Glomerular endothelial cell (primary cell): ENCODE measurements at places on chromosomes 2 and 18. TPM values are rescaled to one million over a fixed set of nuclear protein-coding genes. Genes with fewer than 3 reads are reported as not detected.

The ALPI gene
- not detected in 2 replicates for total RNA-seq

The ARL6IP6 gene
- total RNA-seq = 26.0 and 29.2 TPM in 2 replicates

The DES gene
- total RNA-seq = not detected in 2 replicates

The ANKRD30B gene
- 0.70 TPM in 1 of 2 replicates, not detected in the other for total RNA-seq

The LYPD6B gene
- 0.53 and 1.3 TPM in 2 replicates for total RNA-seq

The ATOH8 gene
- 3.4 and 4.4 TPM in 2 replicates for total RNA-seq
